Activated T-helper 1 cell treated with Interleukin-2 at 50 U/mL for 16 hours (primary cell): ENCODE measurements at places on chromosomes 2 and 18.

DNA sequence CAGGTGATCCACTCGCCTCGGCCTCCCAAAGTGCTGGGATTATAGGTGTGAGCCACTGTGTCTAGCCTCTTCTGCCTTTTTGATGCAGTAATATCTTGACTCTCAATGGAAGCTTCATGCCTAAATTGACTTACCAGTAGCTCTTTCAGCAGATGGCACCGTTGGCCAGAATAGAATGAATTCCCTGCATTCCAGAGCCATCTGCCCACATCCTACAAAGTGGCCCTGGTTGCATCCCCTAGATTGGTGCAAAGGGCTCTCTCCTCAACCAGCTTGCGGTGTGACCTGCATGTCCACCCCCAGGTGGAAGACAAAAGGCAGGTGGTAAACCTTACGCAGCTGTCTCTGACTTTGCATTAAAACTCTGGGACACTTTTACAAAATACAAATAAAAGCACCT, 4.4 kb upstream of the PARD6G start:
- DNase-seq: no peak

GRCh38 chr2:10482460-10482859, 34.3 kb upstream of the ODC1 start:
- no peak for DNase-seq

GRCh38 chr2:126843081-126843480, 55.6 kb upstream of the TEX51 start:
- DNase-seq: no peak

DNA sequence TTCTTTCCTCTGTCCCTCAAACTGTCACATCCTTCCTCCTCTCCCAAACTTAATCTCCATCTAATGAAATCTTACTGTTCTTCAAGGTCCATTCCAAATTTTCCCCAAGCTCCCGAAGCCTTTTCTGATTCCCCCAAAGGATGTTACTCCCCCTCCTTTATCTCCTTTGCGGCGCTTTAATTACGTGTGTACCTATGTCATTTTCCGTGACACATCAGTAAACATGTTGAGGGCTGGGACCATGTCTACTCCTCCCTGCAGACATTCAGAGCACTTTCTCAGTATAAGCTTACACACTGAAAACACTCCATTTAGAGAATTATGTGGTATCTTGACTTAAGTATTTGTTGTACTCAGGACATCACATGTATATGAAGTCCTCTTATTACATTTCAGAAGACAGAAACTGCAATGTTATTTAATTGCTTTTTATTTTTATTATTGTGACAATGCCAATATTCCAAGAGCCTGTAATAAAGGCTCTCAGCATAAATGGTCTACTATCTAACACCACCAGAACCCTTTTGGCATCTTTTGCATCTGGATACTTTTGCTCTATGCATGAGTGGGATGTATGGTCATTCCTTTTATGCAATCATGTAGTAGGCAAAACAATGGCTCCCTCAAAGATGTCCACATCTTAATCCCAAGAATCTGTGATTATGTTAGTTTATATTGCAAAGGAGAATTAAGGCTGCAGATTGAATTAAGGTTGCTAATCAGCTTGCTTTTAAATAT, 1.8 kb downstream of the NMI start:
- DNase-seq: no peak

DNA sequence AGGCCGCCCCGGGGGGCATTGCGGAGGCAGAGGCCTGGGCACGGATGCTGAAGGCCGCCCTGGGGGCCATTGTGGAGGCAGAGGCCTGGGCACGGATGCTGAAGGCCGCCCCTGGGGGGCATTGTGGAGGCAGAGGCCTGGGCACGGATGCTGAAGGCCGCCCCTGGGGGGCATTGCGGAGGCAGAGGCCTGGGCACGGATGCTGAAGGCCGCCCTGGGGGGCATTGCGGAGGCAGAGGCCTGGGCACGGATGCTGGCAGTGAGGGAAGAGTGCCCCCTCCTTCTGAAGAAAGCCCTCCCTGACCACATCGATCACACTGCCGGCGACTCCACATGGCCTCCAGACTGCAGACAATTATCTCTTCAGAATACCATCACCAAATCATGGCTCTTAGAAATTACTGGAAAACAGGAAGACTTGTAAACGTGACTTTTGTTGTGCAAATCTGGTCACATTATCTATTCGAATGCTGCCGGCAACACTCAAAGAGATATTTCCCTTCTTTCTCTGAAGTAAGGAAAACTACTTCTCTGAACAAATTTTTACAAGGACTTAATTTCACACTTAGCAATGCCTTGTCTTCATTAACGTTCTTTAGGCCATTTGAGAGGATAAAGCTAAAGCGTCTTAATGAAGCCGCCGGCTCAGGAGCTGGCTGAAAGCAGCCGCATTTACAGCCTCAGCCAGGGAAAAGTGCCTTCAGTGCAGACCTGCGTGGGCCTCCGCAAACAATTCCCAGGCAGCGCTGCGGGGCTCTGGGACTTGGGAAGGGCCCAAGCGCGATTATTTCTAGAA, 18.1 kb upstream of the SNTG2 start:
- no peak for DNase-seq

GRCh38 chr2:50125246-50125645, 906.7 kb downstream of the NRXN1 start:
- no peak for DNase-seq

DNA sequence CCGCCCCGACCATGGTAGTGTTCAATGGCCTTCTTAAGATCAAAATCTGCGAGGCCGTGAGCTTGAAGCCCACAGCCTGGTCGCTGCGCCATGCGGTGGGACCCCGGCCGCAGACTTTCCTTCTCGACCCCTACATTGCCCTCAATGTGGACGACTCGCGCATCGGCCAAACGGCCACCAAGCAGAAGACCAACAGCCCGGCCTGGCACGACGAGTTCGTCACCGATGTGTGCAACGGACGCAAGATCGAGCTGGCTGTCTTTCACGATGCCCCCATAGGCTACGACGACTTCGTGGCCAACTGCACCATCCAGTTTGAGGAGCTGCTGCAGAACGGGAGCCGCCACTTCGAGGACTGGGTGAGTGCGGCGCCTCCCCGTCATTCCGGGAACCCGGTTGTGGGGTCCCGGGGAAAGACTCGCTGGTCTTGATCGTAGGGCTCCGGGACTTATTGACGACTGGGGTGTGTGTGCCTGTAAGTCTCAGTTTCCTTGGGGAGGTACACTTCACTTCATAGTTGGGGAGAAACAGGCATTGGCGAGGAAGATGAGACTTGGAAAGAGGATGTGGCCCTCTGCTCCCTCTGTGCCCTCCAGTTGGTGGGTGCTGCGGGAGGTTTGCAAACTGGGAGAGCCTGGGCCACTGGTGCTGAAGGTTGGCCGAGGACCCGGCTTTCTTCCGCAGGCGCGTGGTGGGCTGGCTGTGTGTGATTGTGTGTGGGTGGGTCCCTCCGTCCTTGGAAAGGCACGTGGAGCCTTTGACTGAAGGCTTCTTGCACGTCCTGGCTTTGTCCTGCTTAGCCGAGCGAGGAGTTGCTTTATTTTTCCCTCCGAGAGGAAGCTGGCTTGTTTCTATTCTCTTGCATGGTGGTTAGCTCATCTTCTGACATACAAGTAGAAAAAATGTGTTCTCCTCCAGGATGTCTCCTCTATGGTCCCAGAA, 886 bp downstream of the PRKCE start:
- no peak for DNase-seq

DNA sequence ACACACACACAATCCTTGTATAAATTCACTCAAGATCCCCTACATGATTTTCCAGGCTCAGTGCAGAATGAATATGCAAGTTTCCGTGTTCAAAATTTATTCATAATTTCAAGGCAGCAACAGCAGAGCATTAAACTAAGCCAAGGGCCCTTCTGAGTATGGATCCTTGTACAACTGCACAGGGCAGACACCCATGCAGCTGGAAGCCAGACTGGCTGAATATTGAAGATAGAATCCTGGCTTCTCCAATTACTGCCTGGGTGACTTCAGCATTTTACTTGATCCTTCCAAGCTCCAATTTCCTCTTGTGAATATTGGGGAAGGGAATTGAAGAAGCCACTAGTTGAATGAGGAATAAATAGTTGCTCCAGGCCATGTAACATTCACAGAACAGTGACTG, 267.9 kb upstream of the REG3G start:
- DNase-seq: no peak

DNA sequence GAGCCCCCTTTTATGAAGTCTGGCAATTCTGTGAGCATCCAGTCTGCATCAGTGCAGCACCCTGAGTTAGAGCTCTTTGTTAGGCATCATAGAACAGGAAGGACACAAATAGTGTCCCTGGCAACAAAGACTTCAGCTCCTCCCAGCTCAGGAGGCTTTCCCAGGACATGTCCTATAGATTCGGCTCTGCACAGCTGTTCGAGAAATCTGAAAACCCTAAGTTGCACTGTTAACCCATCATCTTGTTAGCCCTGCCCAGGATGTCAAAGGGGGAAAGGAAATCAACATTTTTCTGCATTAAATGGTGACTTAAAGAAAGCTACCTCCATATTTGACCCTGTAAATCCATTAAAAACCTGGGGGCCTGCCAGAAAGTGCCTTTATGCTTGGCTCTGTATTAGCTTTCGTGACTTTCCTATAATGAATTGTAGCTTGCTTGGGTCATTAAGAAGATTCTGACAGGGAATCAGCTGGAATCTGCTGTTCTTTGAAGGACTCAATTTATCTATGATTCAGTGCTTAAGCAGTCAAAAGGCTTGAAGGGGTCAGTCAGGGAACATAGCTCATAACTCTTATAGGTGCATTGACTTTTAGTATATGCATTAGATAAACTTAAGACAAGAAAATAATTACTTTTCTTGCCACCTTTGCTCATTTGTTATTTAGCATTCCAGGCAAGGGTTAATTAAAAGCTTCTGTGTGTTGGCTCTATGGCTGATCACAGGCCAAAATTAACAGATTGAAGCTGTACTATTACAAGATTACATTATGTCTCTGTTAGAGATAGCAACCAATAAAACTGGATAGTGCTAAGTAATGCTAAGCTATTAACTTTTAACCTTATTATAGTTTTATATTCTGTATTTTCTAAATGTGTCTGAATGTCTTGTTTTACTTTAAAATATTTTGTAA, 20.6 kb downstream of the ERMN start:
- no peak for DNase-seq

DNA sequence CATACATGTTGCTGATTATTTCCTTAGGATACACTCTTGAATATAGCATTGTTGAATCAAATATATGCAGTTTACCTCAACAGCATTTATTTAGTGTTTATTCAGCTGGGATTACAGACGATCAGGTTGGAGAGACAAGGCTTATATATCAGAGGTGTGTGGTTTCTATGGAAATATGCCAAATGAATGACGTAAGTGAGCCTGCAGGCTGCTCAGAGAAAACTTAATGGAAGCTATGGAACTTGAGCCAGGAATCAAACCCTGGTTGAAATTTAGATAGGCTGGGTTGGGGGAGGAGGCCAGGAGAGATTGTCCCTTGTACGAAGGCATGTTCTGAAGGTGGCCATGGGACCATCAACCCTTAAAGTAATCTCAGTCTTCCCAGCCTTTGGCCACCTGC, 79.5 kb downstream of the INPP4A start:
- DNase-seq: no peak

GRCh38 chr2:8049851-8050571, 631.8 kb upstream of the ID2 start:
- no peak for DNase-seq

GRCh38 chr2:127873707-127874303, 12.0 kb downstream of the AMMECR1L start:
- no peak for DNase-seq

GRCh38 chr2:151569167-151569566, 159.5 kb downstream of the RIF1 start:
- DNase-seq: no peak

DNA sequence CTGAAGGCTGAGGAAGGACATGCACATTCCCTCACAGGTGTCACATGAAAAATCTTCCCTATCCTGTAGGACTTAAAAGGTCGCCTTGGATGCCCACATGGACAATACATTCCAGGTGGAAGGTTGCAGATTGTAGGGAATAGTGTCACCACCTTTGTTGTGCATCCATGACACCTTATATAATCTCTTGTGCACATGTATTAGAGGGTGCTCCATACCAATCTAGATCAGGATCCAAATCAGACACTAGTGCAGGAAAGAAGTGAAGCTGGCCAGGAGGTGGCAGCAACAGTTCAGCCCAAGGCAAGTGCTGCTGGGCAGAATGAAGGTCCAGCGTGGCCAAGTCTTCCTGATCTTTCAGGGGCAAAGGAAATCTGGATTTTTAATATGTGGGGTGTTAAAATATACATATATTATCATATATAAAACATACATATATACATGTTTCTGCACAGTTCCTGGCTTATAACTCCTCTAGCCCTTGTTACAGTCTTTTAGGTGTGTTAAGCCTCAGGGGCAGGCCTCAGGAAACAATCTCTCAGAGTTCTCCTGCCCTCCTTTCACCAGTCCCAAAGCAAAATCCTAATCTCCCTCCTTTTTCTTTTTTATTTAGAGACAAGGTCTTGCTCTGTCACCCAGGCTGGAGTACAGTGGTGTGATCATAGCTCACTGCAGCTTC, 16.6 kb downstream of the NIF3L1 start:
- no peak for DNase-seq

GRCh38 chr2:235494716-235495372, 1.0 kb downstream of the AGAP1 start:
- DNase-seq: no peak

DNA sequence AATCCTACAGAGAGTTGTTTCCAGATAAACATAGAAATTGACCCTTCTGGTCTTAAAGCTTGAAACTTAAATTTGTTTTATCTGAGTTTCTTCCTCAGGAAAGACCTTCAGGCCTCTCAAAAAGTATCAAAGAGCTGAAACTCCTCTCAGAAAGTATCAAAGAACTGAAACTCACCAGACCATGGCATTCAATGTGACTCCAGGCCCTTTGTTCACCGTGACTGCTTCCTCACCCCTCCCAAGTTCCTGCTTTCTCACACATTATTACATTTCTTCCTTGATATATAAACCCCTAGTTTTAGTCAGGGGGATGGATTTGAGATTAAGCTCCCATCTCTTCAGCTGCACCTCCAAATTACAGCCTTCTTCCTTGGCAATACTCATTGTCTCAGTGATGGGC, 6.0 kb downstream of the ANKMY1 start:
- no peak for DNase-seq

DNA sequence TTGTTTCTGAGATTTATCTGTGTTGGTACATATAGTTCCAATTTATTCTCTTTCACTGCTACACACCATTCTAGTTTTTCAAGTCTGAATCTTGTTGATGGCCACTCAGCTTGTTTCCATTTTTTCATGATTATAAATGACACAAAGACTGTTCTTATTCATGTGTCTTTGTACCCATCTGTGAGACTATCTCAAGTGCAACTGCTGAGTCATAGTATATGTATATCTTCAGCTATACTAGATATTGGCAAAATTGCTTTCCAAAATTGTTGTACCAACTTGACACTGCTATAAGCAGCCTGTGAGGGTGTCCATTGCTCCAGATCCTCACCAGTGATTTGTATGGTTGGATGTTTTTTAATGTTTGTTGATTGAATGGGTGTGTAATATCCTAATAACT, 37.2 kb upstream of the RTN4 start:
- no peak for DNase-seq

- no peak for DNase-seq
These were observed 34.1 kb downstream of the PARD6G start for GRCh38 chr18:80213182-80213581.
